ENCODE measurements at places on chromosomes 13 and 19.

DNA sequence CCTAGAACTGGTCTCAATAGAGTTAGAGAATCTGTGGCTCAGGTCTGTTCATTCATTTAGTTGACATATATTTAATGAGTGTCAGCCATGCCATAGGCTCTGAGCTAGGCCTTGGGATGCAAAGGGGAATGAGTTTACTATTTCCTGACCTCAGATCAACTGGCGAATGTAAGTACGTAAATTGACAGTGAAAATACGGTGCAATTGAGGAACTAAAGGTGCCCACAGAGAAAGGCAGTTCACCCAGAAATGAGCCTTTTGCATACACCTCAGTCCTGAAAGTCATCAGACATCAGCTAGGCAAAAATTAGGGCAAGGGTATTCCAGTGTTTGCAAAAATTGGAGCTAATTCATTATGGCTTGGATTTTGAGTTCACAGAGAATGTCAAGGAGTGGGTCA lies 20.6 kb upstream of the UPF3A start:
- DNase-seq, result no peak

GRCh38 chr19:31054430-31054829 lies 294.8 kb downstream of the TSHZ3 start:
- DNase-seq, result peak; percentile 47

DNA sequence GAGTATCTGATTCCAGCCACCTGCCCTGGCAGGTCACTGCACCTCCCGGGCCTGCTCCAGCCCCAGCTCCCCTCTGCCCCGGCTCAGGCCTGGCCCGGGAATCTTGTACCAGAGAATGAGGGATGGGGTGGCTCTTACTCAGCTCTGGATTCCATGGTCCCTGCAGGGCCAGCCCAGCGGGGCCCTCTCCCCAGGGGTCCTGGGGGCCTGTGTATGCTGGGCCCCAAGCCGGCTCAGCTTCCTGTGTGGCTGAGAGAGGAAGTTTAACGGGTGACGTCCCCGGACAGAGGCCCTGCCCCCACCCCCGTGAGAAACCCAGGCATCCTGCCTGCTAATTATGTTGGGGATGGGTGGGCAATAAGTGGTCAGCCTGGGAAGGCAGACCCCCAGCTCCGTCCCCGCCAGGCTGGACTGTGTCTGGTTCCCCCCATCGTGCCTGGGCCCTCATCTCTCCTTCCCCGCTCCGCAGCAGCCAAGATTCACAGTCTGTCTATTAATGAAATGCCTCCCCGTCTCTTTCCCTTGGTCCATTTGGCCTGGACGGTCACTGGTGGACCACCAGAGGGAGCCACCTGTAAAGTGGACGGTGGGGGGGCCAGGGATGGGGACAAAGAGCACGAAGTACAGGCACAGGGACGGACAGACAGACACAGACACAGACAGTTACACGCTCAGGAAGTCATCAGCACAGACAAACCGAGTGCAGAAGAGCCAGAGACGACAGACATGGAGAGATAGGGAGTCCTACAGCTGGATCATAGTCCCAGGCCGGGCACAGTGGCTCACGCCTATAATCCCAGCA lies at the start of gene DENND1C:
DENND1C (minus strand) TSS at position 247 of the 802 bp plus-strand sequence; CDS start at position 155, 92 bp downstream.
- DNase-seq, result peak; percentile 83

- peak; percentile 61 for DNase-seq
Measured at GRCh38 chr13:112943309-112944125, 25.5 kb upstream of the MCF2L start.

DNA sequence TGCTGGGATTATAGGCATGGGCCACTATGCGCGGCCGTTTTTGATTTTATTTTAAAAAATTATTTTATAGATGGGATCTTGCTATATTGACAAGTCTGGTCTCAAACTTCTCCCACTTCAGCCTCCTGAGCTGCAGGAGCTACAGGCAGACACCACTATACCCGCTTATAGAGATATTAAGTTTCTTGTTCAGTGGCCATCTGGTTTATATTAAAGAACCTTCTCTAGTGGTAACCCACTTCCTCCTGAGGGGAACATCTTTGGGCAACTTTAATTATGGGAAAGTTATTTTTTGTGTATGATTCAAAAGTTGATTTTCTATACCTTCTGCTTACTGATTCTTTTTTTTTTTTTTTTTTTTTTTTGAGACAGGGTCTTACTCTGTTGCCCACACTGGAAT lies 172.7 kb downstream of the KLF5 start:
- DNase-seq, result no peak

GRCh38 chr19:34269968-34270621 lies 15.7 kb downstream of the GARRE1 start:
- DNase-seq, result peak; percentile 64

DNA sequence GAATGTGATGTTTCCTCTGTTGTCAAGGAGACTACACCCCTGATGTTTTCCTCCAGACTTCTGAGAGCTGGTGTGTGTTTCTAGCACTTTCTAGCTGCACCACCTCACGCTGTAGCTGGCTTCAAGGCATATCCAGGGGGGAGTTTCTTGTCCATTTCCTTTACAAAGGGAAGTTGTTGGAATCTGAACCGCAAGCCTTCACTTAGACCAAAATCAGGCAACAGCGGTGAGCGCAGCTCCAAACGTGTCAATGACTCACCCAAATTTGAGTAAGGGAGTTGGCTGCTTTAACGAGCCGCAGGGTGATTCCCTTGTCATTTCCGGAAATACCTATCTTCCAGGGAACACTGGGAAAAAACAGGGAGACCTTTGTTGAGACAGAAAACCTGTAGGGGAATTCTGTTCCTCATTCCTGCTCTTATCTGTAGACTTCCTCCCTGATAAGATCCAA lies 2.5 kb downstream of the LDLR start:
- peak; percentile 60 for DNase-seq

DNA sequence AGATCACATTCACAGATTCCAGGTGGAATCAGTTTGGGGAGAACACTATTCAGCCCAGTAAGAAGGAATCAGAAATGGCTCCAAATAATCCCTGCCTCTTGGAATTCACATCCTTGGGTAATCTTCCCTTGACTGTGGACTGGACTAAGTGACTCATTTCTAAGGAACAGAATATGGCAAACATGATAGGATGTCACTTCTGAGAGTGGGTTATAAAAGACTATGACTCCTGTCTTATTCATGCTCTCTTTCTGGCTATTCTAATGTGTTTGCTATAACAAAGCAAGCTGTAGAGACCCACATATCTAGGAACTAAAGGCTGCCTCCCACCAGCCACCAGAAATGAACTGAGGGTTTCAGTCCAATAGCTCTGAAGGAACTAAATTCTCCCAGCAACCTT lies 37.8 kb downstream of the MBD3L2B start:
- DNase-seq, result no peak

- no peak for DNase-seq
Measured at GRCh38 chr13:47146991-47147811, 250.3 kb upstream of the HTR2A start.

GRCh38 chr13:26220575-26220974 lies 1.5 kb downstream of the RNF6 start:
- DNase-seq, result no peak

DNA sequence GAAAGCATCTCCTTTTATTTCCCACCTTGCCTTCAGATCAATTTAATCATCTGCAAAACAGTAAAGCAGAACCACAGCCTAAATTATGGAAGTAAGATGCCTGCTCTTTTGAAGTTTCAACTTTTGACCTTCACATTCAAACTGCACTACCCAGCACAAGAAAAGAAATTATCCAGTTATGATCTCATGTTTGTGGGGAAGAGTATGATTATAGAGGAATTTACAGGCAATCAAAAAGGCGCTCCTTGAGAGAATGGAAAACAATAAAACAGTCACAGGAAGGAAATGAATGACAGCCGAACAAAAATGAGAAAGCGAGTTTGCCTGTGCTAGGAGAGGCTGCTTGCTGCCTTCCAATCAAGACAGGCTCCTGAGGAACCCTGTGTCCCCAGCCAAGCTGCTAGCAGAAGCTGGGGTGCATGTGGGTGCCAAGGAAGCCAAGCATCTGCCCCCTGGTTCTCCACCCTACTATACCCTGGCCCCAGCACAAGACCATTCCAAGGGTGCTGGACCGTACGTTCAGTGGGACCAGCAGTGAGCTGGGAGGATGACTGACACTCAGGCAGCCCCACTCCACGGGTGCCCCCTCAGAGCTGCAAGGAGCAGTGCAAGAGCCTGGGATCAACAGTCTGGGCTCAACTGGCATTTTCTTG lies 47.8 kb downstream of the PEPD start:
- no peak for DNase-seq

DNA sequence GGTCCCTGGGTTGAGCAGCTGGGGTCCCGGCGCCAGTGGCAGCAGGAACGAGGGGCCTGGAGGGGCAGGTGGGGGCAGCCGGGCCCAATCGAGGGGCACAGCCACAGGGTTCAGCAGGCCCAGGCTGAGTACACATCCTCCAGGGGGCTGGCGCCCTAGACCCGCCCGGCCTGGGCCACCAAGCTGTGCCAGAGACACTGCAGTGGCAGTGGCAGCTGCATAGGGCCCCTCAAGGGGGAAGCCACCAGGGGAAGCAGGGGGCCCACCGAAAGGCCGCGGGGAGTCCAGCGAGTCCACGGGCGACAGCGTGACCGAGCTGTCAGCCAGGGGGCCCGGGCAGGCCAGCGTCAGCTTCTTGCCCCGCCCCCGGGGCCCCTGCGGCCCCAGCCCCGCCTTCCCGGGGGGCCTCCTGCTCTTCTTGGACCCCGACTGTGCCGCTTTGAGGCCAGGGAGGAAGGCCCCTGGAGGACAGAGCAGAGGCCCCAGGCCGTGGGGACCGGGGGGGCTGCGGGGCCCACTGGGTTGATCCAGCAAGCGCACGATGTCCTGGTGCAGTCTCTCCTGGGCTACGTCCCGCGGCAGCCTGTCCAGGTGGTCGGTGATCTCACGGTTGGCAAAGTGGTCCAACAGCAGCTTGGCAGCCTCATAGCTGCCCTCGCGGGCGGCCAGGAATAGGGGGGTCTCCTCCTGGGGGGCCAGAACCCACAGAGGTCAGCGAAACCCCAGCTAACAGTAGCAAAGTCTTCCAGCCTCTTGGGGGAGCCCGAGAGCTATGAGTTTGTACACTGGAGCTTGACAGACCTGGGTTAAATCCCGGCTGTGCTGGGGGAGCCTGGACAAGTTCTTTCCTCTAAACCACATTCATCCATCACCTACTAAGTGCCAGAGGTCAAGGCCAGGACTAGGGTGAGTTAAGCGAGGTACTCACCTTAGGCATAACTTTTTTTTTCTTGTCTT lies 39.5 kb downstream of the NOTCH3 start:
- peak; percentile 25 for DNase-seq

DNA sequence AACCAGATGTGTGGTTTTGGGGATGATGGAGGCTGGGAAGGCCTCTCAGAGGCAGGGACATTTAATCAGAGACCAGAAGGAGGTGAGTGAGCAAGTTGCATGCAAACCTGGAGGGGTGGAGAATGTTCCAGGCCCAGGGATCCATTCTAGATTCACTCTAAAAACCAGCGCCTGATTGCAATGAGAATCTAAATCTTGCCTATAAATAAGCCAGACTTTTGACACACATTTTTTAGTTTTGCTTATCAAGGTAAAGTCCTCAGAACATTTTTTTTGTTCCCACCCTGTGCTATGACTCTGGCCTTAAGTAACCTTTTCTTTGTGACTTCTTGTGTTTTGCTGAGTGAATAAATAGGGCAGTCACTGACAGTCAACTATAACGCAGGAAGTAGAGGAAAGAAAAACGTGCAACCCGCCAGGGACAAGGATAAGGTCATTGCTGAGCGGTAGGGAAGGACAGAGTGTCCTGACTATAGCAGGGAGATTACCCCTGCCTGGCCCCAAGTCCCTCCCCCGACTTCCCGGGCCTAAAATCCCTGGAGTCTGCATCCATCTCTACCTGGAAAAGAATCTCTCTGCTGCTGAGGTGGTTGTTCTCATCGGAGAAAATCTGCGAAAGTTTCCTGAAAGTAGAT lies 14.4 kb downstream of the RGL3 start:
- DNase-seq, result no peak

- no peak for DNase-seq
Measured at GRCh38 chr13:28421676-28422410, 73.1 kb downstream of the FLT1 start.

DNA sequence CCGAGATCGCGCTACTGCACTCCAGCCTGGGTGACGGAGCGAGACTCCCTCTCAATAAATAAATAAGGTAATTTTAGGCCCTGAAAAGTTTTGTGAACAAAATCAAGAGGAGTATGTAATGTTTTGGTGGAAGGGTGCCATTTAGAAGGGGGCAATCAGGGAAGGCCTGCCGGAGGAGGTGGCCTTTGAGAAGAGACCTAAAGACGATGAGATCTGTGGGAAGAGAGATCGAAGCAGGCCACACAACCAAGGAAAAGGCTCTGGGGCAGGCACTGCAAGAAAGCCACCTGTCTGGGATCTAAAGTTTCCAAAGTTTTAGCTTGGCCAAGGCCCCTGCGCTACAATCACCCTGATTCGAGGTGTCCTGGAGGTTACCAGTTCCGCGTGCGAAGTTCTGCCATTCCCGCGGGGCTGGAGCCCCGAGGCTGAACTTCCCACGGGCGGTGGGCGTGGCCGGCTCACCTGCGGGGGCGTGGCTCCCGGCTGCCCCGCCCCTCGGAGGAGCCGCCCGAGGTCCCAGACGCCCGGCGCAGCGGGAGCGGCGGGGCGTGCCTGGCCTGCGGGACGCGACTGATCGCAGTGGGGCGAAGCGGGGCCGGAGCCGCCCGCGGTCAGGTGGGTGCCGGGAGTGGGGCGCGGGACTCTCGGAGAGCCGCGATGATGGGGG lies at the start of gene KLC3:
KLC3 (plus strand) TSS at position 519 of the 667 bp plus-strand sequence. CDS start 4,792 bp downstream, outside the sequence.
- DNase-seq, result peak; percentile 46

- no peak for DNase-seq
Measured at GRCh38 chr19:41366089-41366488, 2.1 kb upstream of the B9D2 start.

GRCh38 chr19:5126498-5127223 lies 157.7 kb downstream of the KDM4B start:
- DNase-seq, result no peak

- DNase-seq, result no peak
Measured at GRCh38 chr13:40285634-40286033, 380.8 kb downstream of the FOXO1 start.

DNA sequence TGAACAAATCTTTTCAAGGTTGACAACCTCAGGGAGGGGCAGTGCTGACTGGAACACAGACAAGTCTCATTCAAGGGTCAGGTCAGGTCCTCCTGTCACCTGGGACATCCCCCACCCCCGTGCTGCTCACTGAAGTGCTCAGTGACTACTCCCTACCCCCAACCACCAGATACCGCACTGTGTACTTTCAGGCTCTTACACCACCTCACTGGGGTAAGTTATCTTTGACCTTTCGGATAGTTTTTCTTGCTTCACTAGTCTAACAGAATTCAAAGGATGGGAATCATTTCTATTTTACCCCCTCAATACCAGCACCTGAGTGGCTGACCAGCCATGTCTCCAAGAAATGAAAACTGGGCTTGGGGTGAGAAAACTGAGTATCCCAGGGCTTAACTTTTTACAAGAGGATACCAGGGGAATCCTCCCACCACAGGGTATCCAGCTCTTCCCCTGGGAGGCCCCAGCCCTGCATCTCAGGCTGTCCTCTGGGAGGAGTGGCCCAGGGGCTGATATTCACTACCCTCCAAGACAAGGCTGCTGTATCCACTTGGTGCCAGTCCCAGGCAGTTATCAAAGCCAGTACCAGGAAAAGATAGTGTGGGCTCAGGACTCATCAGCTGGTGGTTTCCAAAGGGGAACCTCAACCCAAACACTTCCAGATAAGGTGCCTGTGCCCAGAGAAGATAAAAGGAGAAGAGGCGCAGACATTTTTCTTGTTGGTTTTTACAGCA lies 2.1 kb downstream of the ZNF563 start:
- peak; percentile 86 for DNase-seq
